ENCODE measurements at places on chromosomes 7 and 10.
A peak's percentile ranks its signal among the peaks of the same experiment; 100 is the strongest.

GRCh38 chr10:74342991-74343390 lies 192.0 kb downstream of the ADK start:
- no peak for DNase-seq

DNA sequence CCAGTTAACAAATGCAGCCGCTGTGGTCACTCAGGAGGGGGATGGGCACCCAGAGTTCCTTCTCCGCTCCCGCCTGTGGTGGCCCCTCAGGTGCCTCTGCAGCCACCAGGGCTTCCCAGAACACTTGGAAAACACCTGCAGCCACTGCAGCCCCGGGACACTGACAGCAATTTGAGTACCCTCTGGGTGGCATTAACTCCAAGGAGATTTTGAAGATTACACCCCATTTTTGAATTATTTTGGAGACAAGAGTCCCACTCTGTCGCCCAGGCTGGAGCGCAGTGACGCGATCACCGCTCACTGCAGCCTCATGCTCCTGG lies 32.2 kb downstream of the IL15RA start:
- DNase-seq: no peak

GRCh38 chr10:59677253-59677831 lies 32.3 kb downstream of the SLC16A9 start:
- DNase-seq: no peak

GRCh38 chr7:134098072-134098471 lies 29.1 kb upstream of the LRGUK start:
- DNase-seq: no peak

- DNase-seq: no peak
Observed at GRCh38 chr10:103731609-103732270, 123.6 kb downstream of the SH3PXD2A start.

GRCh38 chr7:123131140-123131539 lies 68.6 kb downstream of the SLC13A1 start:
- DNase-seq: no peak

GRCh38 chr7:115276791-115277190 lies 354.9 kb downstream of the MDFIC start:
- DNase-seq: peak; percentile 15

DNA sequence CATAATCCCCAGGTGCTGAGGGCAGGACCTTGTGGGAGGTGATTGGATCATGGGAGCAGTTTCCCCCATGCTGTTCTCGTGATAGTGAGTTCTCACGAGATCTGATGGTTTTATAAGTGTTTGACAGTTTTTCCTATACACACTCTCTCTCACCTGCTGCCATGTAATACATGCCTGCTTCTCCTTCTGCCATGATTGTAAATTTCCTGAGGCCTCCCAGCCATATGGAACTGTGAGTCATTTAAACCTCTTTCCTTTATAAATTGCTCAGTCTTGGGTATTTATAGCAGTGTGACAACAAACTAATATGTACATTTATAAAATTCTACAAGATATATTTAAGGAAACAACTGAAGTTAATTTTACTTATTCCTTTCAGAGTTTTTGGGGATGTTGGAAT lies 170.8 kb upstream of the BET1 start:
- DNase-seq: no peak

DNA sequence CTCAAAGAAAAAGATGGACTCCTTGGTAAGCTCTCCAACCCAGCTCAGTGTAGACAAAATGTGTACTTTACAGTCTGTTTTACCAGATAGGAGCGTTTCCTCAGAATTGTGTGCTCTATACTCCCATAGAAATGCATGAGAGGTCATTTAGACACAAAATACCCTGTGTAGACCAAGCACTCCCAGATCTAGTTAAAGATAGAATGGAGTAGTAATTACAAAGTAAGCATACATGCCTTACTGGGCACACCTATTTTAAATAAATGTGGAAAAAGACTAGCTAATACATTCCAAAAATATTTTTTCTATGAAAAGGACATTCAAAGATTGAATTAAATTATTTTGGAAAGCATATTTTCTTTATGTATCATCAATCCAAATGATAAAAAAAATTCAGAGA lies 271.9 kb upstream of the DGKB start:
- no peak for DNase-seq

DNA sequence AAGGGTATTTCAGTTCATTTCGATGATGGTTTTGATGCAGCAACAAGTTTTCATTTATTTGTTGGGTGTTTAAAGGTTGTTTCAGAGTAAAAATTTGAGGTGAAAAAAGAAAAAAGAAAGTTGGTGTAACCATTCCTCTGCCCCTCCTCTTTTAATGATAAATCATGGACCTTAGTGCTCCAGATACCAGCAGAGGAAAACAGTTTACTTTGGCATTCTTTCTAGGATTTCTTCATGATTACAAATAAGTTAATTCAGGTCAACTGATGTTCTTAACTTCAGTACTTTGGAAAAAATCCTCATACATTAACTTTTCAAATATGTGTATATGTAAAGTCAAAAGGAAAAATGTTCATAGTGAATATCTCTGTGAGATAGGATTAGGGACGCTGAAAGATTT lies 2.0 kb upstream of the RBP4 start:
- no peak for DNase-seq

DNA sequence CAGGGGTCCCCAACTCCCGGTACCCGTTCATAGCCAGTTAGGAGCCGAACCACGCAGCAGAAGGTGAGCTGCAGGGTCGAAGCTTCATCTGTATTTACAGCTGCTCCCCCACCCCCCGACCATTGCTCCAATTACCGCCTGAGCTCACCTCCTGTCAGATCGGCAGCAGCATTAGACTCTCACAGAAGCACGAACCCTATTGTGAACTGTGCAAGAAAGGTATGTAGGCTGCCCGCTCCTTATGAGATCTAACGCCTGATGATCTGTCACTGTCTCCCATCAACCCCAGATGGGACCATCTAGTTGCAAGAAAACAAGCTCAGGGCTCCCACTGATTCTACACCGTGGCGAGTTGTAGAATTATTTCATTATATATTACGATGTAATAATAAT lies 14.6 kb upstream of the AZGP1 start:
- no peak for DNase-seq

- DNase-seq: peak; percentile 69
Observed at GRCh38 chr10:73644015-73644743, 2.9 kb upstream of the MYOZ1 start.

DNA sequence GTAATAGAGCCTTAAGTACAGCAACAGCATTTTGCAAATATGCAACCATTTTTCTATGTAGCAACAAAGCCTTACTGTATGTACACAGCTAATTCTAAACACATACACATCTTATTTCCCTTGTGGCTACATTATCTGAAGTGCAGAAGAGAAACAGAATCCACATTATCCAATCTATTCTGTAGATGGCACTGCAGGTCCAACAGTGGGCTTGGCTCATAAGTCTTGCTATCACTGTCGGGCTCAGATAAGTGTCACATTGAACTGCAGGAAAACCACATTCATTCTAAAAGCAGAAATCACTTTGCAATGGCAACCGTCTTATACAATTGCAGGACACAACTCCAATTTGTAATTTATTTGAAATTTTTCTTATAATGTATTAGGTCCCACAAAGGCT lies 109.8 kb upstream of the NOBOX start:
- DNase-seq: peak; percentile 27

DNA sequence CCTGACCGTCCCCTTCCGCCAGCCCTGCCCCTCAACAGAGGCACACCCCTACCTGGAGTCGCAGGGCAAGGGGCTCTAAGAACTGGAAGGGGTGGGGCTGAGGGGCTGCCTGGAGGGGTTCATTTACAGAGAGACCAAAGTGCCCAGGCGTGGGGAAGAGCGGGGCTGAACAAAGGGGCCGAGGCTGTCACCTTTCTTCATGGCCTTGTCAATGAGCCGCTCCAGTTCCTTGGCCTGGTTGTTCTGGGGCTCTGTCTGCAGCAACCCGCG lies 2.3 kb upstream of the CLDN15 start:
- DNase-seq: no peak

- no peak for DNase-seq
Observed at GRCh38 chr7:10070899-10071298, 902.8 kb upstream of the PHF14 start.

DNA sequence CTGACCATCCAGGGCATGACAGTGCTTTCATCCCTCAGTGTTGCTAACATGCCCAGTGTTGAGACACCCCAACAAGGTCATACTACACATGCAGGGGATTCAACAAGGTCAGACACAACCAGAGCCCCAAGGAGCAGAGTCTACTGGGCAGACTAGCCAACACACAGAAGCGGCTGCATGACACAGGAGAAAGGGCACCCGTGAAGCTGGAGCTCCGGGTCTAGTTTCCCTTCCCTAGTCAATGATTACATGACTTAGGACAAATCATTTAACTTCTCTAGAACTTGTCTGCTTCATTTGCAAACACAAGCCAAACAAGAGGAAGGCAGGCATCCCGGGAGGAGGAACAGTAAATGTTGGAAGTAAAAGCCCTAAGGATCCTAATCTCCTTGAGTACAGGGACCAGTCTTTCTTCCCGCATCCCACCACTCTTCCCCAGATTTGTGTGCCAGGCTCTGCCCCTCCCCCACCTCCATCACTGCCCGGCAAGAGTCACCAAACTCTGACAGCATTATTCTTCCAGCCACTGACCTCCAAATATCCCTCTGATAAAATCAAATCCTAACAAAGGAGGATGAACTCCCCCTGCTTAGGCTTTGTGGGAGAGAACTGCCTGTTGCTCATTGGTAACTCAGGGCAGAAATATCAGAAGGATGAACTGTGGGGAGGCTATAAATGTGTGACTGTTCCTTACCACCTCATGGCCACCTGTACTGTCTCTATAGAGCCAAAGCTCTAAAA lies 104.3 kb downstream of the KCNMA1 start:
- DNase-seq: no peak

- DNase-seq: no peak
Observed at GRCh38 chr10:79380125-79380945, 33.1 kb downstream of the PPIF start.

GRCh38 chr7:139116999-139117398 lies 7.5 kb upstream of the ZC3HAV1 start:
- DNase-seq: no peak

GRCh38 chr10:120819366-120819765 lies 31.8 kb upstream of the WDR11 start:
- no peak for DNase-seq

- no peak for DNase-seq
Observed at GRCh38 chr10:128318366-128318765, 192.1 kb upstream of the MKI67 start.

- DNase-seq: peak; percentile 53
Observed at GRCh38 chr7:116148626-116149025, 61.7 kb upstream of the TES start.

- no peak for DNase-seq
Observed at GRCh38 chr7:37390114-37390513, 58.5 kb downstream of the ELMO1 start.
